ENCODE measurements at places on chromosomes 11 and 22. TPM values are rescaled to one million over a fixed set of nuclear protein-coding genes. Genes with fewer than 3 reads are reported as not detected.

DNA sequence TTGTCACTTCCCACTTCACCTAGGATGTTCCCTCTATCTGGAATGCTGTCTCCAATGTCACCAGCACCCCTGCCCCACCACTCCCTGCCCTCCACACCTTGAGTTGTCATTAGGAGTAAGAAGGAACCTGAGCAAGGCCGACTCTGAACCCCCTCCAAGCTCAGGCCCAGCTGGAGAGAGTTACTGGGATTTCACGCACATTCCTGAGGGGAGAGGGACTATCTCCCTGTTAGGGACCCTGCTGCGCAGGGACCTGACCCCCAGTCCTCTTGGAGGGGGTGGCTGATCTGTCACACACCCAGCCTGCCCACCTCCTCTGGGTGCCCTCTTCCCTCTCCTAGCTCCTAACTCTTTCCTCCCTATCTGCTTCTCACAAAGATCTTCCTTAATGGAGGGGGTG, 81.7 kb downstream of the NECTIN1 start:
- no peaks in the 10 kb centered on the region for H3K36me3 ChIP-seq
- H3K4me1 ChIP-seq: no peaks in the 10 kb centered on the region
- no peak for DNase-seq

GRCh38 chr11:31259797-31260196, 109.7 kb downstream of the DCDC1 start:
- H3K27ac ChIP-seq: no peak overlapping the region
- no peaks in the 10 kb centered on the region for H3K27me3 ChIP-seq
- H3K4me1 ChIP-seq: no peaks in the 10 kb centered on the region
- no peak for DNase-seq

Gene MS4A10
- total RNA-seq: not detected

Gene TRIM49
- total RNA-seq: 0.24 TPM

Gene IZUMO1R
- total RNA-seq: not detected

- H3K4me1 ChIP-seq: no peaks in the 10 kb centered on the region
- no peak overlapping the region for H3K27ac ChIP-seq
- H3K4me3 ChIP-seq: no peak overlapping the region
- no peaks in the 10 kb centered on the region for H3K36me3 ChIP-seq
- no peaks in the 10 kb centered on the region for H3K27me3 ChIP-seq
These were observed 22.8 kb upstream of the GPR83 start for GRCh38 chr11:94424011-94424410.

- no peak for DNase-seq
- no peak overlapping the region for H3K27ac ChIP-seq
- peaks cover 58% of the 10 kb centered on the region for H3K27me3 ChIP-seq
- H3K4me3 ChIP-seq: no peak overlapping the region
- no peaks in the 10 kb centered on the region for H3K36me3 ChIP-seq
These were observed 5.3 kb downstream of the SLC17A6 start for GRCh38 chr11:22343371-22344032.

Gene RIC3
- total RNA-seq: 3.0 TPM

GRCh38 chr22:17965538-17966402, 58.6 kb downstream of the MICAL3 start:
- peaks cover 15% of the 10 kb centered on the region for H3K4me1 ChIP-seq
- no peaks in the 10 kb centered on the region for H3K36me3 ChIP-seq
- no peaks in the 10 kb centered on the region for H3K27me3 ChIP-seq
- H3K4me3 ChIP-seq: no peak overlapping the region

Gene OR51B5
- not detected for total RNA-seq

Gene SHANK2
- 6.4 TPM for total RNA-seq

- DNase-seq: no peak
- no peak overlapping the region for H3K27ac ChIP-seq
- no peak overlapping the region for H3K4me3 ChIP-seq
- H3K27me3 ChIP-seq: no peaks in the 10 kb centered on the region
- H3K4me1 ChIP-seq: no peaks in the 10 kb centered on the region
- peaks cover 6% of the 10 kb centered on the region for H3K36me3 ChIP-seq
These were observed 20.2 kb downstream of the ATG13 start for GRCh38 chr11:46637546-46637945.

Gene TRPT1
- total RNA-seq: 28.8 TPM

- no peaks in the 10 kb centered on the region for H3K36me3 ChIP-seq
- H3K27me3 ChIP-seq: peaks cover 7% of the 10 kb centered on the region
- H3K4me3 ChIP-seq: no peak overlapping the region
These were observed 24.9 kb upstream of the EMSY start for GRCh38 chr11:76419896-76420295.

DNA sequence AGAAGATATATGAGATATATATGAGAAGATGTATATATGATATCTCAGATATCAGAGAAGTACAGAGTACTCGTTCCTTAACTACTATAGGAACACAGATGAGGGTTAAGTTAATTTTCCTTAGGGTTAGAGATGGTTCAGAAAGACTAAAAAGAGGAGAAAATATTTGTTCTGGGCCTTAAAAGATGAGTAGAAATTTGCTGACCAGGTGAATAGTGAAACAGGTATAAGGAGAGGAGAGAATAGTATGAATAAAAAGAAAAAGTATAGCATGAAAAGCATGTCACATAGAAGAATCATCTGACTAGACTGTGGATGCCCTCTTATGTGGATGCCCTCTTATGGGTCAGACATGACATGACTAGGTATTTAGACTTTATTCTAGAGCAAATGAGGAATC, 6.3 kb upstream of the RAB39A start:
- H3K4me3 ChIP-seq: no peak overlapping the region
- H3K27ac ChIP-seq: no peak overlapping the region
- H3K4me1 ChIP-seq: no peaks in the 10 kb centered on the region
- H3K36me3 ChIP-seq: no peaks in the 10 kb centered on the region
- DNase-seq: no peak
- no peaks in the 10 kb centered on the region for H3K27me3 ChIP-seq

- no peak for DNase-seq
- H3K4me3 ChIP-seq: no peak overlapping the region
- H3K27ac ChIP-seq: no peak overlapping the region
- peaks cover 37% of the 10 kb centered on the region for H3K27me3 ChIP-seq
- peaks cover 9% of the 10 kb centered on the region for H3K4me1 ChIP-seq
These were observed 190.1 kb upstream of the E2F8 start for GRCh38 chr11:19430754-19431398.

- peaks cover 21% of the 10 kb centered on the region for H3K27me3 ChIP-seq
- H3K4me1 ChIP-seq: peaks cover 8% of the 10 kb centered on the region
- H3K4me3 ChIP-seq: no peak overlapping the region
- H3K27ac ChIP-seq: no peak overlapping the region
- no peaks in the 10 kb centered on the region for H3K36me3 ChIP-seq
These were observed 1.7 kb downstream of the E2F8 start for GRCh38 chr11:19239039-19239438.
